Peyer's patch (tissue), 4 donors: ENCODE measurements at places on chromosomes 6 and 20. TPM values are rescaled to one million over a fixed set of nuclear protein-coding genes. Genes with fewer than 3 reads are reported as not detected.

The SASH1 gene
- total RNA-seq, result 28.9 TPM

GRCh38 chr6:142802124-142802523 is 142.9 kb downstream of the HIVEP2 start:
- no peaks in the 10 kb centered on the region for H3K27me3 ChIP-seq
- H3K4me3 ChIP-seq, result no peak overlapping the region
- H3K27ac ChIP-seq, result no peak overlapping the region
- no peaks in the 10 kb centered on the region for H3K36me3 ChIP-seq

DNA sequence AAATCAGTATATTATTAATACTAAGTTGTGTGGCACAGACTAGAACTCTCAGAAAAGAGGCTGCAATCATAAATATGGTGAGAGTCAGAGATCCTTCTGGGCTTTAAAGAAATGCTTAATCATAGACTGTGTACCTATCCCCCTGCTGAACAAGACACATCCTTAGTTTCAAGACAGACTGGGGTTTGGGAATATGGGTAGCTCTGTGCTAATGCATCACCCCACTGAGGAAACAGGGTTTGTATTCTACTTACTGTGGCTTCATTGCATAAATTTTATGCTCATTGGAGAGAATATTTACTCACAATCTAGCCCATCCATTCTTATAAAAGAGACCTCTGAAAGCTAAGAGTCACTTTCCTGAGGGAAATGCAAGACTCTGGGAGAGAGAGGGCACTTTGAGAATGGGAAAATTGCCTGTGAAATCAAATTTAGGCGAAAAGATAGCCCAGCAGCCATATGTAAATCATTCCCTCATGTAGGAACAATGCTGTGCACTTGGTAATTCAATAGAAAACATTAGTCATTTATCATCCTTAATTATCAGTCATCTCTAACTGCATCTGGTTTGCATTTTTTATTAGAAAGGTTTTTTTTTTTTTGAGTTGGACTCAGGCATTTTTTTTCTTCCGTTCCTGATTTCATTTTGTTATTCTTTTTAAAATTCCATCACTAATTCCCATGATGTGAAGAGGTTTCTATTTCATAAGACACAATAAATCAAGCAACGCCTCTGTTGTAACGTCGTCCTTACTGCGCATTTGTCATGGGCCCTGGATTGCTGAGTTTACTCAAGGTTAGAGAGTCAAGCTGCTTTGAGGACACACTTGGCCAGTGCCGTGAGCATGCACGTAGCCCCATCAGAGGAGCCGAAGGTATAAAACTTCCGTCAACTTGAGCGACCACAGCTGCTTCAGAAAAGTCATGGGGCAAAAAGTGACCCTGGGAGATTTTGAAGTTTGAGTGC is 91.8 kb downstream of the TRMT11 start:
- DNase-seq, result no peak
- no peak overlapping the region for H3K4me3 ChIP-seq
- H3K4me1 ChIP-seq, result no peaks in the 10 kb centered on the region
- no peak overlapping the region for H3K27ac ChIP-seq
- no peaks in the 10 kb centered on the region for H3K27me3 ChIP-seq
- no peaks in the 10 kb centered on the region for H3K36me3 ChIP-seq

DNA sequence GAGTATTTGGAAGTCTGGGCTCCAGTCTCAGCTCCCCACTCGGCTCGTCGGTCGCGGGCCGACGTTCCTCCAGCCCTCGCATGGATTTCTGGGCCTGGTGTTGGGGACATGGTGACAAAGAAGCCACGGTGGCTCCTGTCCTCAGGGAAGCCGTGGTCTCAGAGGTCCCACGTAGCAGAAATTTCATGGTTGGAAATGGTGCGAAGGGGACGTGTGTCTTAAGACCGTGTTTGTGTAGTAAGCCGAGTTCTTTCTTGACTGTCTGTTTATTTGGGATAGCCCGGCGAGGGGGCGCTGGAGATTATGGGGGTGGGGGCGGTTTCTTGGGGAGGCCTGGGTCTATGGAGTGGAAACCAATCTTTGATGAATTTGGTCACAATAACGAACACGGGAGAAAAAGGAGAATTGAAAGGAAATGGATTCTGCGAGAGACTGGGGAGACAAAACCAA is 23.5 kb upstream of the MAP3K7 start:
- peak overlapping the region; percentile 30 for H3K27ac ChIP-seq
- H3K4me1 ChIP-seq, result no peaks in the 10 kb centered on the region
- no peaks in the 10 kb centered on the region for H3K36me3 ChIP-seq
- H3K4me3 ChIP-seq, result peak overlapping the region; percentile 55
- DNase-seq, result no peak
- no peaks in the 10 kb centered on the region for H3K27me3 ChIP-seq

The KIFC1 gene
- 10.9 TPM for total RNA-seq

The SENP6 gene
- total RNA-seq, result 218 TPM
